ENCODE measurements at places on chromosomes 4 and X.

DNA sequence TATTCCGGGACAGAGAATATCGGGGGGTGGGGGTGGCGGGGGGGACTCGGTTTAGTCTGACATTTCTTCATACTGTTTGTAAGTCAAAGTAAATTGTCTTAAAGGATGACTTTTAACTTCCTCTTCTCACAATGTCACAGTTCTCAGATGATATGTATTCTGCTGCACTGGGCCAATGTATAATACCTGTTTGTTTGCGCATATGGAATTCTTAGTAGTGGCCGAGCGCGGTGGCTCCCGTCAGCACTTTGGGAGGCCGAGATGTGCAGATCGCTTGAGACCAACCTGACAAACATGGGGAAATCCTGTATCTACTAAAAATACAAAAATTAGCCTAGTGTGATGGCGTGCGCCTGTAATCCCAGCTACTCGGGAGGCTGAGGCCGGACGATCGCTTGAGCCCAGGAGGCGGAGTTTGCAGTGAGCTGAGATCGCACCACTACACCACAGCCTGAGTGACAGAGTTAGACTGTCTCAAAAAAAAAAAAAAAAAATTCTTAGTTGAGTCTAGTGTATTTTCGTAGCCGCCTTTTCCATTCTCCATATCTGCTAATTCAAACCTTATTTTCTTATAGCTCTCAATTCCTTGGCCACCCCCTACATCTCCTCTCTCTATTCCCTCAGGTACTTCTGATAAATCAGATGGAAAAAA lies 851 bp downstream of the POLR2B start:
- DNase-seq = no peak

GRCh38 chr4:155604718-155605626 lies 61.7 kb upstream of the GUCY1A1 start:
- peak; percentile 75 for DNase-seq

DNA sequence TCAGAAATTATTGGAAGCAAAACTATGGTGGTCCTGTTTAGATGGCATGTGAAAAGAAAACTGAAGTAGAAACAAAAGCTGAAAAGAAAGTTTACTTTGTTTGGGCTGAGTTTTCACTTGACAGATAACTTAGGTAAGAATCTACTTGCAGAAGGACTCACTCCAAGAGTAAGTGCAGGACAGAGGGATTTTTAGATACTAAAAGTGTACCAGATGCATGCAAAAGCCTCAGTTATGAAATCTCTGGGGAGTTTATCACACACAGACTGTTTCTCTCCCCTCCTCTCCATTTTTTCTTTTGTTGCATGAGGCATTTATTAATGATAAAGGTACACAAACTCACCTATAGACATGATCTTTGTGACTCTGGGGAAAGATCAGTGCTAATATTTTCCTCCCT lies 127.5 kb upstream of the GIMD1 start:
- DNase-seq = no peak

GRCh38 chr4:56301181-56301996 lies 85.9 kb downstream of the AASDH start:
- peak; percentile 84 for DNase-seq

- no peak for DNase-seq
Measured at GRCh38 chr4:176845636-176846035, 52.9 kb upstream of the VEGFC start.

DNA sequence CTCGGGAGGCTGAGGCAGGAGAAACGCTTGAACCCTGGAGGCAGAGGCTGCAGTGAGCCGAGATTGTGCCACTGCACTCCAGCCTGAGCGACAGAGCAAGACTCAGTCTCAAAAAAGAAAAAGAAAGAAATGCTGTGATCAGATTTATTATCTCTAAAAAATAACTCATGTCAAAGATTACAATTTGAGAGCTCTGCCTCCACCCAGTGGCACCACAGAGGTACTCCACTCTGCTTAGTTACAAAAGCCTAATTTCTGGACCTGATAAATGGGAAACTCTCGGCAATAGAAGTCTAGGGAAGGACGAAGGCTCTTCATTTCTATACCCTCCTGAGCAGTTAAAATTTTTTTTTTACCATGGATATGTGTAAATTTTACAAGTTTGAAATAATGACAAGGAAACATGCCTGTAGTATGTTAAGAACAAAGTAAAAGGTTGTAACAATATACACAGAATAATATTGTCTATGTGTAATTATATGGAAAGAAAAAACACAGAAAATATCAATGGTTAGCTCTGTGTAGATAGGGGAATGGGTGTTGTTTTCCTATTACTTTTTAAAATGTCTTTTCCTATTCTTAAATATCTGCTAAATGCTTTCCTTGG lies 149.8 kb downstream of the STIM2 start:
- DNase-seq = peak; percentile 58

- DNase-seq = no peak
Measured at GRCh38 chrX:23396263-23396662, 61.6 kb downstream of the PTCHD1 start.

- DNase-seq = no peak
Measured at GRCh38 chrX:23904096-23904495, 3.6 kb downstream of the APOO start.

DNA sequence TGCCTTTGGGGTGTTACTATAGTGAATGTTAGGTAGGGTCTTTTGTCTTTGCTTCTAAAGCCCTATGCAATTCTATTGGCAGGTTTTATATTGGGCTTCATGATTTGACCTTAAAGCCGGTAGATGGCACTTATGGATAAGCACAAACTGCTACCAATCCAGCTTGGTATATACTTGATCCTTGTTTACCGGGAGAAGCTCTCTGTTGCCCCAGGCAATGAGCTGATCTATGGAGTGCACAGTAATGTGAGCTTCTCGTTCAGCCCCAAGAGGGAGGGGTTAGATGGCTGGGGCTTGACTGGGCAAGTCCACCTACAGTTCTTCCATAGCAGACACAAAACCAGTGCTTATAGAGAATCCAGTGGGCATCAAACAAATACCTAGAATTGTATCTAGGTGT lies 287.2 kb upstream of the CT83 start:
- peak; percentile 11 for DNase-seq

DNA sequence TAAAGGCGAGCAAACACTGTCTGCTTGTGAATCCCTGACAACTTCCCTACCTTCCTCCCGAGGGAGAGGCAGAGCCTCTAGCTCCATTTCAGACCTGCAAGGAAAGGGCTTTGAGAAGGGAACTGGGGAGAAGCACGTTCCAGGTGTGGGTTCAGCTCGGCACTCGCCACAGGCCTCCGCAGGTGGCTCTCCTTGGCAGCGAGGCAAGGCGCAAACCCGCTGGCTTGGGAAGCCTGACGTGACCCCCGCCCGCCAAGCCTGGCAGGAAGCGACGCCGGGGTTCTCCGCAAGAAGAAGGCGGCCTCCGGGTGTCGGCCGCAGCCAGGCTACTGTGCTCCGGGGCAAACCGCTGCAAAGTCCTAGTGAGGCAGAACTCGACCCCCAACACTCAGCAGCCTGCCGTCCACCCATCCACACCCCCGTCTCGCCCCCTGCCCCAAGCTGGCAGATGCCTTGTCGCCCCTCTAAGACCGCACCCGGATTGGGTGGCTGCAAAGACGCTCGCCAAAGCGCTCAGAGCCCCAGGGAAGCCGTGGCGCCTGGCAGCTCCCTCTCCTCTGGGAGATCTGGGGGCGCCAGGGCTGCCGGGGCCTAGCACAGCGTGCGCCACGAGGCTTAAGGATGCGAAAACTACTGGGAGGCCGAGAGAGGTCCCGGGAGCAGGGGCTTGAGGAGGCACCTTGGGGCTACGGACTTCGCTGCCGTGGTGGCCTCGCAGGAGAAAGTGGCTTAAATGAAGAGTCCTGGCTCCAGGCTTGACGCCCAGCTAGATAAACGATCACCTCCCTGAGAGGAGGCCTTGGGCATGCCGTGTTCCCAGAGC lies 21.8 kb downstream of the NKX3-2 start:
- DNase-seq = peak; percentile 14

DNA sequence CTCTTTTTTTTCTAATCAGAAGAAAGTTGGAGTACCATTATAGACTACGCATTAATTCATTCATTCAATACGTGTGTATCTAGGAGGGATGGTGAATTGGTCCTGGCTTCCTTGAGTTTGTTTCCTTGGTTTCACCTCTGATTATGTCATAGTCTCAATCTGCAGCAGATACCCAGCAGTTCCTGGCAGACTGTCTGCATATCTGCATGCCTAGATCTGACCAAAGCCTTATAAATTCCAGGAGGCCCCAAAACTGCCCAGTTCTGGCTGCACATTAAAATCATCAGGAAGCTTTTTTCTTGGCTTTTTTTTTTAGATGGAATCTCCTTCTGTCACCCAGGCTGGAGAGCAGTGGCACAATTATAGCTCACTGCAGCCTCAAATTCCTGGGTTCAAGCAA lies 27.2 kb upstream of the SLC34A2 start:
- DNase-seq = no peak

- DNase-seq = no peak
Measured at GRCh38 chr4:153398713-153399112, 54.2 kb downstream of the MND1 start.

DNA sequence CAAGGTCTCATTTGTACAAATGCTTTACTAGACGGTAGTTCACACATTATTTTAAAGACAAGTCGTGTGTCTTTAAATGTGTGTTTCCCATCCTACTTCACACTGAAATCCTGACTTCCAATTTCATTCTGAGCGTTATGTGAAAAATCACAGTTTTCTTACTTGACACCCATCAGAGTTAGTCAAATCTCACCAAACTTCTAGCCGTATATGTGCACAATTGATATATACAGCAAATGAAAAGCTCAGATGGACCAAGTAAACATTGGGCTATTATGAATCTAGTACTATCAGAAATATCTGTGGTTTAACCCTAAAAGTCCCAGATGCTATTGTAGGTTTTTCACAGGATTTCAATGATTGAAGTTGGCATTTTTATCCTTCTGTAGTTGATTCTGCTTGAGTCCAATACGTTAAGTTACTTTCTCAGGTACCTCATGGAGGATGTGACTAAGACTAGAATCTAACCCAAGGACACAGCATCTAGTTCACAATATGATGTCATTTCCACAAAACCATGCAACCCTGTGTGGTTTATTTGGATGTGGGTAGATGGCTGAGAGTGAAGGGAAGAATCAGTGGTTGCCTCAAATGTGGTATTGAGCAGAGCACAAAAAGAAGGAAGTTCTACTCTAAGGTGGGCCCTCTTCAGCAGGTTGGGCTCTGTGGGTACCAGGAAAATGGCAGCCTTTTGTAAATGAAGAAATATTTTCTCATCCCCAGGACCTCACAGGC lies 22.1 kb upstream of the TRIM60 start:
- no peak for DNase-seq

DNA sequence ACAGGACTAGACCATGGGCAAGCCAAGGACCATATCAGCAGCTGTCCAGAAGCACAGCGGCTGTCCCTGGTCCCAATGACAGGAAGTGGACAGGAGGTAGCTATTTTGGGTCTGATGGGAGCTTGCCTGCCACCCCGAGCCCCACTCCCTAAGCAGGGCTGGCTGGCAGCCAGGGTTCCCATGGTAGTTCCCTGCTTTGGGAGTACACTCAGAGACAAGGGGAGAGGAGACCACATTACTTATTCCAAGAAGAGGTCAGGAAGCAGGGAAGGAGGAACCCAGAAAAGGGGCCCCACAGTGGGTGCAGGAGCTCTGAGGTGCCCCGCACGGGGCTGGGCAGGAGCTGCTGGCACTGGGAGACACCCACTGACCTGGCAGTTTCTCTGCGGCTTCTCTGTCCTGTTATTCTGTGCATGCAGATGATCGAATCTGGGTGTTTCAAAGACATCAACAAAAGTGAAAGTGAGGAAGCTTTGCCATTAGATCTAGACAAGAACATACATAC lies 36.3 kb downstream of the HTT-AS start:
- no peak for DNase-seq

GRCh38 chrX:15438332-15438731 lies 54.1 kb upstream of the VEGFD start:
- DNase-seq = no peak

GRCh38 chrX:115561605-115562479 lies 868 bp downstream of the PLS3 start:
- DNase-seq = peak; percentile 61

DNA sequence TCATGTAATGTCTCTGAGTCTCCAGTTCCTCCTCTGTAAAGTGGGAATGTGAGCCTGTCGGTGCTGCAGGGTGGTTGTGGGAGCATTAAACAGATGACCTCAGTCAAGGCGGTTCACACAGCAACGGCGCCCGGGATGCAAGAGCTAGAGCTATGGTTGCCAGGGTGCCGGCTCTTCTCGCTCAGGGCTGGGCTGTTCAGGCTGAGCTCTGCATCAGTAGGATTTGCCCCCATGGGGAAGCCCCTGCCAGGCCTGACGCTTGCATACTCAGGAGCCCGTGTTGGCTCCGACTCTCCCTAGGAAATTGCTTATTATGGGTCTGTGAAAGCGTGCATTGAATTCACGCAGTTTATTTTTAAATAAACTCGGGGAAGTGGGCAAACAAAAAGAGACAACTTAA lies 67.3 kb downstream of the PSAPL1 start:
- DNase-seq = no peak

DNA sequence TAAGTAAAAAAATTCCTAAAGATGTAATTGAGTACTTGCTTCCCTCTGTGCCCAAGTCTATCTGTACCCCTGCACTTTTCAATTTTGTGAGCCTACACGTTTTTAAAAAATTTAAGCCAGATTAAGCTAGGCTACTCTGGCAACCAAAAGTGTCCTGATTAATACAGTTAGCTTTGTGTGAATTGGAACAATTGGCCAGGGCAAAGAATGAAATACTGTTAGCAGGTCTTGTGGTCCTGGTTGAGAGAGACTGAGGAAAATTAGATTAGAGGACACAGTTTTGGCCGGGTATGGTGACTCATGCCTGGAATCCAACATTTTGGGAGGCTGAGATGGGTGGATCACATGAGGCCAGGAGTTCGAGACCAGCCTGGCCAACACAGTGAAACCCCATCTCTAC lies 293.3 kb downstream of the RAPGEF2 start:
- no peak for DNase-seq

- no peak for DNase-seq
Measured at GRCh38 chr4:60259781-60260180, 940.3 kb upstream of the ADGRL3 start.

DNA sequence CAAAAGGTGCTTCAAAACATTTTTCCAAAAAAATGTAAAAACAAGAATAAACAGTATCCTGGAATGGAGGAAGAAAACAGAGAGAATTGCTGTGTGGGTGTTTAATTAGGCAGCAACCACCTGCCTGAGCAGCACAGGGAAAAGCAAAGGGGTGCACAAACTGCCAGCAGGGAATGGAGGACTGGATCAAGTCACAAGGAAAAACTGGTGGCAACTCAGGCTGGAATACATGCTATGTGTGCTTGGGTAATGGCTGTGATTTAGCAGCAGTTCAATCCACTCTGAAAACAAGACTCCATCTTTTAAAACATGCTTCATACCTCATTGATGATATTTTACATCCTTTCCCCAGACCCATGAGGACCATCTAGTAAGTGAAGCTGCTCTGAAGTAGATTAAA lies 179.5 kb downstream of the HS6ST2 start:
- no peak for DNase-seq

- DNase-seq = no peak
Measured at GRCh38 chr4:25163196-25163595, 2.9 kb upstream of the SEPSECS start.
